ENCODE measurements at places on chromosomes 3 and 15.
A peak's percentile ranks its signal among the peaks of the same experiment; 100 is the strongest.

GRCh38 chr3:16658004-16658924, 53.0 kb upstream of the DAZL start:
- DNase-seq: no peak

- DNase-seq: no peak
Measured at GRCh38 chr3:184601576-184602371, 40.2 kb downstream of the EPHB3 start.

- peak; percentile 24 for DNase-seq
Measured at GRCh38 chr15:52078876-52079700, 33.5 kb downstream of the BCL2L10 start.

DNA sequence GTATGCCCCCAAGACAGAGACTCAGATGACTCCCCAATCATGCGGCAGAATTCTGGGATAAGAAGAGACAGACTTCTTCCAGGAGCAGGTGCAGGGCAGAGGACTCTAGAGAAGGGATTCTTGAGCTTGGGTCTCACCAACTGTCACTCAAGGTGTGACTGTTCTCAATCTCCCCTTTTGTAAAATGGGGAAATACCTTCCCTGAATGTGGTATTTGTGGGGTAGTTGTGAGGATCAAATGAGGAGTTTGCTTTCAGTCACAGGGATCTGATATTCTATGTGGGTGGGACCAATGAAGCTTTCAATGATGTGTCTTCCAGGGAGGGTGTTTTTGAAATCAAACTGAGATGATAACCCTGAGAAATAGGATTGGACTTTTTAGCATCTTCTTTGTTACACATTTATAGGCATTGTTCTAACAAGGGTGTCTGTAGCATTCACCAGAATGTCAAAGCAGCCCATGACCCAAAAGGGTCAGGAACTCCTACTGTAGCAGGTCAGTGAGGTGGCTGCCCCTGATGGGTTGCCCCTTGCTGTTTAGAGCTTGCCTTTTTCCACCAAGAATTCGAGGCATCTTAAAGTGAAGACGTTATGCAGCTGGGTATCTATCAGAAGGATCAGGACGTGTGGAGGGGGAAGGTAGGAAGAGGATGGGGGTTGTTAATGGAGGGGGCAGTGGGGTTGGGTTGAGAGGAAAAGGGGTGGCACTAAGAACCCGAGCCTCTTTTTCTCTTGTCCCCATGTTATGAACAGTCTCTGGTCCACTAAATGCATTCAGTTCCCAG, 28.8 kb downstream of the UMPS start:
- DNase-seq: no peak

- no peak for DNase-seq
Measured at GRCh38 chr3:195897081-195897852, 11.1 kb downstream of the TNK2 start.

DNA sequence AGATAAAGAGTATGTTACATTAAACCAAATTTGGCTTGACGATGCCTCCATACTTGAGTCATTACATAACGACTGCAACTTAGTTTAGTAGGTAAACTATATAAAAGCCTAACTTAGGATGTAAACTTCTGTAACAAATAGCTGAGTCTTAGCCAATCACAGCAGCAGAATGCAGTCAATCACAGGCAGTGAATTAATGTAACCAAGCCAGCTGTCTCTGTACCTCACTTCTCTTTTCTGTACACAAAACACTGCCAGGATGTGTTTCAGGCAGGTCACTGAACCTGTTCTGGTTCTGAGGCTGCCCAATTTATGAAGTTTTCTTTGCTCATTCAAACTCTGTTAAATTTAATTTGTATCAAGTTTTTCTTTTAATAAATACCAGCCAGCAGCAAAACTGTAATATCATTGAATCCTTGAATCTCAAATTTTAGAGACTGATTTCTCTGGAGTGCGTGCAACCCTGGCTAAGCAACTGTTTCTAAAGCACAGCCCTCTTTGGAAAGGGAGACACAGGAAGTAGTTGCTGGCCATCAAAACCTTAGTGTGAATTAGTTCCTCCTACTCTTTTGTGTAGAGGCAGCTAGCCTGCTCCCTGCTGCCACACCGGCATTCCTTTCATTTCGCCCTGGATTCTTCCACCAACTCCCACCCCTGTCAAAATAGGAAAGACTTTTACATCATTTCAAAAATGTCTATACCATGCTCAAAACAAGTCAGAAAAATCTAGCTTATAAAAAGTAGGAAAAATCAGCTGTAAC, 15.2 kb downstream of the RFTN1 start:
- DNase-seq: no peak

GRCh38 chr3:13566453-13566748, 17.5 kb downstream of the FBLN2 start:
- no peak for DNase-seq

- peak; percentile 83 for DNase-seq
Measured at GRCh38 chr15:62109982-62110851, 43.4 kb downstream of the C2CD4A start.
